ENCODE measurements at places on chromosomes 16 and 17.

DNA sequence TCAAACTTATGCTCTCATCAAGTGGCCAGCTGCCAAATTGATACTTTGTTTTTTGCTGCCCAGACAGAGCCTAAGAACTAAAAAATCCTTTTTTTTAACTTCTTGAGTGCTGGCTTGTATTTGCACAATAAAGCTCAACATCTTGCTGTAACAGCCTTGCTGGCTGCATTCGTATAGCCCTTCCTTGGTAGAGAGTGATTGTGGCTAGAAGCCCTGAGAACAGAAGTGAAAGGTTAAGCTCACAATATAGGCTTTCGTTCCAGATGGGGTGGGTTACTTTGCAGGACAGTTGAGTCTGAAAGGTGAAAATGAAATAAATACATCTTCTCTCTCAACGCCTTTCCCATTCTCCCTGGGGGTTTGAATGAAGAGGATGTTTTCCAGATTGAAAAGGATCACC is 278.8 kb downstream of the HS3ST3B1 start:
- no peak for DNase-seq

DNA sequence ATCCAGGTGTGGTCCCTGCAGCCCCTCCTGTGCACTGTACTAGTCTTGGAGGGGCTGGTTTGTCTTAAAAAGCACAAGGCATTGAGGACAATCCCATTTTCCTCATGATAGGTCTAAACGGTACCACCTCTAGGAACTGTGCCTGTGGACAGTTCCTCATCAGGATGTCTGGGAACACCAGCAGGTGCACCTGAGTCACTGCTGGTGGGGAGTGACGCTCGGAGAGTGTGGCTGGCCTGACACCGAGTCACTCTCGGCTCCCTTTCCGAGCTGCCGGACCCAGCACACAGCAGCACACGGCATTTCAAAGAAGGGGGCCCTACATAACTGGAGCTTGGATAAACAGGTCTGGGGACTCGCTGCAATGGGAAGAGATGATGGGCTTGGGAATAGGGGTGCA is 25.6 kb downstream of the LRRC75A start:
- DNase-seq: no peak

- no peak for DNase-seq
Observed at GRCh38 chr16:84369938-84370627, 1.7 kb downstream of the ATP2C2 start.

DNA sequence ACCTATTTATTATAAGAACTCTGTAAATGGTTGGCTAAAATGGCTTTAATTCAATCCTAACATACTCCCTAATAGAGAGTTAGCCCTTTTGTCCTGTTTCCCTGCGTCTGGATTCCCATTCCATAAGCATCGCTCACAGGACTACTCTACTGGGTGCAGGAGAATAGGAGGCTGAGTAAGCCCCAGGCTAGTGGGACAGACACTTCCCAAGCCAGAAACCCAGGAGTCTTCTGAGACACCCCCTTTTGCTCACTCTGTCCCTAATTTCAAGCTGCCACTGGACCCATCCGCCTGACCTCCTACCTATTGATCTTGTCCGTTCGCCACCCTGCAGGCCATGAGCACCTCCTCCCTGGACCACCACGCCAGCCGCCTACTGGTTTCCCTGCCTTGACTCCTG is 16.7 kb upstream of the TOB1 start:
- DNase-seq: no peak

- DNase-seq: no peak
Observed at GRCh38 chr17:78572239-78573205, 4.7 kb downstream of the DNAH17 start.

DNA sequence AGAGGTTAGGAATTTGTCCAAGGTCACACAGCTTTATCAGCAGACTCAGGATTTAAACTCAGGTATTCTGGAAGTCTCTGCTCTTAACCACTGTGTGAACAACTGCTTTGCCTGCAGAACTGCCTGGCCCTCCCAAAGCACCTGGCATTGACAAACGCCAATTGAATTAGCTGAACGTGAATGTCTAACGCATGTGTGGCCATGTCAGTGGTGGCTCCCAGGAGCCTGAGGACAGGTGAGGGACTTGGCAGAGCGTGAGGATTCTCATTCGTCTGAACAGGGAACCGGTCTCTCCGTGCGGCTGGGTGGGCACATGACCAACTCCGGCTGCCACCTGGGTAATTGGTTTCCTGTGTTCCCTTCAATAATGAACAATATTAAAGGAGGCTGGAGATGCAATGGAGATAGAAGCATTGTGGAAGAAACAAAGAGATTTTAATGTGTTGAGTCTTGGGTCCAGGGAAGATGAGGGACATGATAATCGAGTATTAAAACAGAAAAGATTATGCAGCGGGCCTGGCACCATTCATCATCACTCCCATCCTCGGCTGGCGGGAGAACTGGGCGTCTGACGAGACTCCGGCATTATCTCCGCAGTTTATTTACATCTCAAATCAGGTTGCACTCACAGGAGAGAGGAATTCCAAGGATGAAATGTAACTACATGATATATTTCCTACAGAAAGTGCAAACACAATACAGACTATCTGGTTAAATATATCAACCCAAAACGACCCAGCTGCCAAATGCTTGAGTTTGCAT is 113.5 kb downstream of the NPIPB5 start:
- DNase-seq: no peak

DNA sequence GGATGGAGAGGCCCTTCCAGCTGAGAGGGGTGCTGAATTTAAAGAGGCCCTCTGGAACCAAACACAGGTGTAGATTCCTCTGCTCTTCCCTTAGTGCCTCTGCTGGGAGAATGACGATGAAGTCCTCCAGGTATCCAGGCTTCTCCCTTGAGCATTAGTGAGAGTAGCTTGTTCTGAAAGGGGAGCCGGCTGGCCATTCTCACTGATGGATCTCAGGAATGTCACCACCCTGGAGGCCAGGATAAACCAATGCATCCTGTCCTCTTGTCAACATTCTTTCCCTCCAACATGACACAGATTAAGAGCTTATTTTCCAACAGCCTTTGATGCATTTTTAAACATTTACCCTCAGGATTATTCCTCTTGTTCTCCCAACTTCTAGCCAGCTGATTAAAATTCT is 325.5 kb downstream of the CA10 start:
- DNase-seq: no peak

DNA sequence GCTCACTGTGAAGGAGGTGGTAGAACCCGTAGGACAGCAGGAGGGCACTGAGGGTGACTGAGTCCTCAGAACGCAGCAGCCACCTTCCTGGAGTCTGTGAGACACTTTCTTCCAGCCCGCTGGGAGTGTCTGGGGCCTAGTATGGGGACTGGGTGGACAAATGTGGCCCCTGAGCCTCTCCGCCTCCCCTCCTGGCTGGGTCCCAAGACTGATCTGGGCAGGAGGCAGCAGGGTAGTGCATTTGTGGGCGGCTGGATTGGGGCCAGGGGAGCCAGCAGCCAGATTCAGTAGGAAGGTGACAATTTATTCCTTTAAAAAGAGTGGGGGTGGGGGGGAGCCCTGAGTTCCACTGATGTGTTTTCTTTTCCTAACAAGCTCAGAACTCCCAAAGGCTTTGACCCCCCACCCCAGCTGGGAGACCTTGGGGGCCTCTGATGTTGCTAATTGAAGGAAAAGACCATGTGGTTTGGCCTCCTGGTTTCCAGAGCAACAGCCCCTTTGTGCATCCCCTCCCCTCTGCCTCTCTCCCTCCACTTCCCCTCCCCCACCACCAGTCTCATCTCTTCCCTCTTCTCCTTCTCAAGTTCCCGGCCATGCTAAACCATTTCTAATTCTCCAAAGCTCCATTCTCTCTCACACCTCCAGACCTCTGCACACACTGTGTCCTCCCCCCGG is 4.4 kb downstream of the CLEC19A start:
- DNase-seq: no peak

DNA sequence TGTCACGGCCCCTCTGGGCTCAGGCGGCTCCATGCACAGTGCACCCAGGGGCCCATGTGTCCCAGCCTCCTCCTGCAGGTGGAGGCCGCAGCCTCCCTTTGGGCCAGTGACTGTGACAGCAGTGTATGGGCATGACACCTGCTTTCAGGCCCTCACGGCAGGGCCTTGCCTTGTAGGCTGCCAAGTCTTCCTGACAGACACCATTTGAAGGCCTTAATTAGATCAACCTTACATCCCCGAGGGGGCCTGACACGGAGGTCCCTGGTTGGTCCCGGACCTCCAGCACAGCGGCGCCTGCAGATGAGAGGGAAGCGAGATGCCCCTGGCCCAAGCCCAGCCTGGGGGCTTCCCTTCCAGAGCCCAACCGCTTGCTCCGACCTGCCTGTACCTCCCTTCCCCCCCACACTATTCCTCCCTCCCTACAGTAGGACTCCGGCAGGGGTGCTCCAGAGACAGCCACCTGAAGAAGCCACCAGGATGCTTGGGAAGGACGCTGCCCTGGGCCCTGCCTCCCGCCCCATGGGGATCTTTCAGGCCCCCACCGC is 31.9 kb downstream of the BAIAP2 start:
- no peak for DNase-seq

GRCh38 chr17:76506408-76507345 is 5.5 kb upstream of the RHBDF2 start:
- DNase-seq: peak; percentile 81

GRCh38 chr17:60652454-60653247 is 25.0 kb upstream of the BCAS3 start:
- no peak for DNase-seq

GRCh38 chr17:81030741-81031565 is 4.0 kb upstream of the BAIAP2 start:
- no peak for DNase-seq

DNA sequence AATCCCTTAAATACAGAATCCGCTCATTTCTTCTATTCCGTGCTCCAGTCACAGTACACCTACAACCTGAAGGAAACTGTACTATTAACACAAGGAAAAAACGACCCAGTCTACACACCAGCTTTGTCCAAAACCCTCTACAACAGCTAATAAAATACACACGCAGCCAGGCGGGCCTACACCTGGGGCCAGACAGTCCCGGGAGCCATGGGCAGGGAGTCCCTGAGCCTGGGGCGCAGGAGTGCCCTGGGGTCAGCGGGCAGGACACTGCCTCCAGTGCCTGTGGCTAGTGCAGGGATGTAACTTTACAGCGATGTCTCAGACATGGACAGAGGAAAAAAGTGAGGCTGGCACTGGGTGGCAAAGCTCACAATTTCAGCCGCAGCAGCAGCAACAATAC is 28.5 kb downstream of the GNPTG start:
- no peak for DNase-seq

- DNase-seq: no peak
Observed at GRCh38 chr16:31082368-31083045, 6.2 kb downstream of the PRSS53 start.

- DNase-seq: no peak
Observed at GRCh38 chr16:82146556-82146955, 23.5 kb downstream of the MPHOSPH6 start.

DNA sequence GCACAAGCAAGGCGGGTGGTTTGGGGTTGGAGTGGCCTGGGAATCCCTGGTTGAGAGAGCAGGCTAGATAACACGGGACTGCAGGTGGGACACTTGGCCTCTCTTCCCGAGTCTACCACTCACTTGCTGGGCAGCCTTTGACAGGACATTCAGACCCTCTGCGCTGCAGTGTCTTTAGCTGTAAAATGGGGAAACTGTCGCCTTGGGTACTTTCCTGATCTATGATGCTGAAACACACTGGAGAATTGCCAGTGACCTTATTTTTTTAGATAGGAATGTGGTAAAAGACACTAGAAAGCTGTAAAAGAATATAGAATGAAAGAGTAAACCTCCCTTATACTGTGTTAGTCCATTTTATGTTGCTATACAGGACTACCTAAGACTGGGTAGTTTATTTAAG is 30.5 kb downstream of the KSR1 start:
- no peak for DNase-seq

DNA sequence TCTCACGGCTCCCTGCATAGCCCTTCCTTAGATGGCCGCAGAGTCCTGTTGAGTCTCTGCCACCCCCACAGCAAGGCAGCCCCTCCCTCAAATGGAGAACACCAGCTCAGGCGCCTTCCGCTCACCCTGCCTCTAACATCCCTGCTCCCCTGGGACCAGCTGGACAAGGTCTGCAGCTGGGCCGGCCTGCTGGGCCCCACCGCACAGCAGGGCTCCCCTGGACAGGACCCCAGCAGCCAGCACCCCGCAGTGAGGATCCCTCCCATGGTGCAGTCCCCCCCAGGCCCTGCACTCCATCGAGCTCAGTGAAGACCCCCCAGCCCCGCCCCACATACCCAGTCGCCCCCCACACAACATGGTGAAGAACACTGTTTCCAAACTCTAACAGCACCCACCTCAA is 10.2 kb downstream of the ATP2A3 start:
- no peak for DNase-seq

DNA sequence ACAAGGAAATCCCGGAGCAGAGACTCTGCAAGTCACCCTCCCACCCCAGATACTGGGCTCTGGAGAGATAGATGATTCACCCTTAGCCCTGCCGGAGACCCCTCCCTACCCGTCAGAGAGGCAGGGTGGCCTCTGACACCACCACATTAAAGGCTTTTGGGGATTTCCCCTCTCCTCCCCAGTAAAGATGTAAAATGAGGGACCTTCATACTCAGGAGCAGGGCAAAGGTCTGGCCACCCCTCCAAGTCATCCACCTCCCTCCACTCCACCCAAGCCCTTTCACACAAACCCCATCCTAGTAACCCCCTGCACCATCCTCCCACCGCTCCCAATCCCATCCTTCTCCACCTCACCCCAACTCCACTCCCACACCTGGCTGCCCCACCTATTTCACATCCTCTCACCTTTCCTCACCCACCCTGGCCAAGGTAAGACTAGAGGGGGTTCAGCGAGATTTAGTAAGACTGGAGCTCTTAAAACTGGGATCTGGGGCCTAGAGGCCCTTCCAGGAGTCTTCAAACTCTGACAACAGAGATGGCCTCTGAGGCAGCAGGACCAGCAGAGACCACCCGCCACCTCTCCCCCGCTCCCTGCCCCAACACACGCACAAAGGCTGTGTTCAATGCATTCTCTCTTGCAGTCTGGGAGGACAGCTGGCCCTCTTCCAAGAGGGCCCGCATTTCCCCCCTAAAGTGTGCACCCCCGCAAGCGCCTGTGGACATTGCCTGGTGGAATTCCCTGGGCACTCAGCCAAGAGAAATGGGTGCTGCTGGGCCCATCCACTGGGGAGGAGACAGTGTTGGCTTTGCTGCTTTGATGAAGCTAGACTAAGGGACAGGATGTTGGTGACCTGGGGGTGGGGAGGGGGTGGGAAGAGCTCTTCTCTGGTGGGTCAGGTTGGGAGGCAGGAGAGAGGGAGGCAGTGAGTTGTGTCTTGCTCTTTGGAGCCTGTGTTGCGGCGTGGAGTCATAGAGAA is 1.1 kb downstream of the ABAT start:
- DNase-seq: peak; percentile 63

DNA sequence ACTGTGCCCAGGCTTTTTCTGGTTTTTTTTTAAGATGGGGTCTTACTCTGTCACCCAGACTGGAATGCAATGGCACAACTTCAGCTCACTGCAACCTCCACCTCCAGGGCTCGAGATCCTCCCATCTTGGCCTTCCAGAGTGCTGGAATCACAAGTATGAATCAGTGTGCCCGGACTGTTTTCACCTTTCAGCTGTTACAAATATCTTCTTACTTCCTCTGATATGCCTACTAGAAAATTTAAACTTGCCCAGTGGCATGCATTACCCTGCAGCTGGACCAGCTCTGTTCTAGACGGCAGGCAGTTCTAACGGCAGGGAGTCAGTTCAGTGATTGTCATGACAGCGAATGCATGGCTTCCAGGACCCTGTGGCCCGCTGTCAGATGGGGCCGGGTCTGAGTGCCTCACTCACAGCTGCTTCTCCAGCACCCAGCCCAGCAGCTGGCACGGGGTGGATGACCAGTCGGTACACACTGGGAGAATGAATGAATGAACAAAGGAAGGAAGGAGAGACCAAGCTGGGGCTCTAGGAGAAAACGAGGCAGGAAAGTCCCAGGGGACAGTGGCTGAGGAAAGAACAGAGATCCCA is 28.0 kb upstream of the LITAF start:
- DNase-seq: no peak

GRCh38 chr17:57671667-57672632 is 73.1 kb downstream of the CCDC182 start:
- peak; percentile 65 for DNase-seq

Measured in activated CD4-positive, alpha-beta T cell treated with anti-CD3 and anti-CD28 coated beads for 4 hours (primary cell).